ENCODE measurements at places on chromosomes 1 and 21. TPM values are rescaled to one million over a fixed set of nuclear protein-coding genes. Genes with fewer than 3 reads are reported as not detected.

Gene CYP4A11
- total RNA-seq, result not detected

- DNase-seq, result no peak
These were observed 45.2 kb downstream of the ZNF691 start for GRCh38 chr1:42891465-42892138.

DNA sequence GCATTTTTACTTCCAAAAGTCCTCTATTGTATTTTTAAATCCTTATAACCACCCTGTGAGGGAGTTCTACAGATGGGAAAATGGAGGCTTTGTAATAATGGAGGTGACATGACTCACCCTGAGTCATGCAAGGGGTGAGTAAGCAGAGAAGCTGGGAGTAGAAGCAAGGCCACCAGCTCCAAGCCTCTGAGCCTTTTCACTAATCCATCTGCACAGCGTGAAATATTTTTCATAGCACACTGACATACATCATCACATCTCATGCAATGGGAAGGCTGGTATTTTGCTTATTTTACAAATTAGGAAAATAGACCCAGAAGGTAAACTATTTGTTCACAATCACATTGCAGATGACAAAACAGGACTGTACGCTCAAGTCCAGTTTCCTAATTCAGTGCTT, 96.9 kb downstream of the KCNH1 start:
- peak; percentile 96 for DNase-seq

DNA sequence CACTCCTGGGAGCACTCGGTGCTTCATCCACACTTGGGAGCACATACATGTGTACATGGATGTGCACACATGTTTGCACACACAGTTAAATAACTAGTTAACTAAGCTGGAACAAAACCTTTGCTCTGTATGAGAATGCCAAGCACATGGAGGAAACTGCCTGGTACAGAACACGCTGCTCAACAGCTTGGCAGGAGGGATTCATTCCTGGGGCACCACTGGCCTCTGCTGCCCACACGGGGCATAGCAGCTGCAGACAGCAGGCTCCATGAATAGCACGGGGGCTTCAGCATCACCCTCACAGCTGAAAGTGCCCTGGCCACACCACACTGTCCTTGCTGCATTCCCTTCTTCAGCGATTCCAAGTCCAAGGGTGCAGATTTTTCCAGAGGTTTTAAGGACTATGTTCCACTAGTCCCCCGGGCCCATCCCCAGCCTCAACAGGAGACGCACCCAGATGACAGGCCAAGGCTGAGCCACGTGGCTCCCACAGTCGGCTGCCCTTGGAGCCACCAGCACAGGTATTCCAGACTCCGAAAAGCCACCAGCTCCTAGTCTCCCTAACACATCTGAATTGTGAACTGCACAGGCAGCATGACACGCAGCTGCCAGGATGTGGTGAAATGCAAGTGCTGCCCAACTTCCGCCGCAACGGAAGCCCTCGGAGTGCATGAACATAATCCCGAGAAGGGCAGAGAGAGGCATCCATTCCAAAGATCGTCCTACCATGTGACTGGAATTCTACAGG, 16.9 kb downstream of the NPHP4 start:
- peak; percentile 42 for DNase-seq

DNA sequence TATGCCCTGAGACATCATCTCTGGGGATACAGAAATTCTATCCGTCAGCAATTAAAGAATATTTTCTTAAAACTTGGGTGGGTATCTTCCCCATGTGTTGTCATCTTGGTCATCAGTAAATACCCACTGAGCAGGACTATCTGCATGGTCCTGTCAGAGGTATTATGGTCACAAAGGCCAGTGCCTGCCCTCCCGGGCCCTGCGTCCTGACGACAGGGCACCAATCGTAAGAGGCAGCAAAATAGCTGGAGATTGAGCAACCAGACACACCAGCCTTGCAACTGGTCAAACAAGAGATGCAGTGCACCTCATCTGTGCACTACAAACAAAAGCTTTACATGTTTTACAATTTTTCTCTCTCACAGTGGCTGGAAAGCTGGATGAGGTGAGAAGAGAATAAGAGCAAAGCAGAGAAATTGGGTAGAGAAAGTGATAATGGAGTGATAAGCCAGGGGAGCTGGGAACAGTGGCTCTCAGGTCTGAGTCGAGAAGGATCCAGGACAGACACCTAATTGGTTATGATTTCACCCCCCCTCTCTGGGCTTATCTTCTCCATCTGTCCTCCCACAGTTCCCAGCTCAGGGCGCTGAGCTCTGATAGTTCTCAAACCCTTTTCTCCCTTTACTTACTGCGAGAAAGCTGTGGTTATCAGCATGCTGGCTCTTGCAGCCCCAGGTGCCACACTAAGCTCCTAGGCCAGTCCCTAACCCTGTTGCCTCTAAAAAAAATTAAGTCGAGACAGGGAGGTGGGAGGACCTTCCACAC, 8.8 kb upstream of the SRP9 start:
- no peak for DNase-seq

- no peak for DNase-seq
These were observed 4.3 kb downstream of the SKI start for GRCh38 chr1:2232255-2232915.

GRCh38 chr1:221543529-221544120, 198.3 kb downstream of the DUSP10 start:
- peak; percentile 52 for DNase-seq

DNA sequence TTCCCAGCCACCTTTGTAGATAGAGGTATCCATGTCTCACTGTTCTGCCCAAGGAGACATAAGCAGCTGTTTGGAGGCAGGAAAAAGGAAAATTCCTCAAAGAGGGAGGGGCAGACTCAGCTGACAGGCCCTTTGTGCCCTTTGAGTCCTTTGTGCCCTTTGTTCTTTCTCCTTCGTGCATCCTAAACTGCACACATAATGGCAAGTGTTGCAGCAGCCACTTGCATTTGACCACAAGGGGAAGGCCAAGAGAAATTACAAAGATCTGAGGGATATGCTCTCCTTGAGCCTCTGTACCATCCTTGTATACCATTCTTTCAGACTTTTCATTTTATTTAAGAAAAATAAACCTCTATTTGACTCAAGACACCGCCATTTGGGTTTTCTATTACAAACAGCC, 71.8 kb upstream of the PKN2 start:
- DNase-seq, result no peak
